ENCODE measurements at places on chromosomes 6 and 20. TPM values are rescaled to one million over a fixed set of nuclear protein-coding genes. Genes with fewer than 3 reads are reported as not detected.

Gene ZSCAN23
- total RNA-seq = 0.65 TPM

Gene KCNK15
- total RNA-seq = not detected

- no peak overlapping the region for H3K27ac ChIP-seq
- H3K4me3 ChIP-seq = no peak overlapping the region
Measured at GRCh38 chr6:44727651-44728630, 340.4 kb downstream of the CDC5L start.

Gene TNFRSF6B
- 0.09 TPM for total RNA-seq

- DNase-seq = no peak
- no peak overlapping the region for H3K27ac ChIP-seq
- H3K36me3 ChIP-seq = peaks cover 9% of the 10 kb centered on the region
- H3K4me1 ChIP-seq = peaks cover 53% of the 10 kb centered on the region
Measured at GRCh38 chr20:62301111-62301668, 1.6 kb upstream of the ADRM1 start.

Measured in liver (tissue), 10 donors.